ENCODE measurements at places on chromosomes 2 and 18. TPM values are rescaled to one million over a fixed set of nuclear protein-coding genes. Genes with fewer than 3 reads are reported as not detected.

Gene PAX8
- total RNA-seq: not detected

GRCh38 chr2:95384854-95385569, 17.5 kb upstream of the FAHD2A start:
- peak; percentile 55 for DNase-seq
- H3K4me3 ChIP-seq: no peak overlapping the region
- H3K36me3 ChIP-seq: no peaks in the 10 kb centered on the region
- H3K4me1 ChIP-seq: no peaks in the 10 kb centered on the region

DNA sequence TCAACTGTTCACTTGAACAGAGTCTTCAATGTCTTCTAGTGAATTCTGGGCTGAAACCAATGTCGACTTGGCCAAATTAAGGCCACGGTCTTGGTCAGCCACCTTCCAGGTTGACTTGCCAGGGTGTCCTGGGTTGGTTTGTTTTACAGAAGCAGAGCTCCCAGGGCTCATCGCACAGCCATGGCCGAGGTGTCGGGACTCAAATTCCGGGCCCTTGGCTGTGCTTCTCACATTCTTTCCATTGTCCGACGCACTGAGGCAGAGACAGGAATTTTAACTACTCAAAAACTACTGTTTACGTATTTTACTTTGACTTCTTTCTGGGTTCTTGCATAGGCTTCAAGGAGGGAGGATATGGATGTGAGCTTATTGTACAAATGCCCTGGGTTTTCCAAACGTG, 51.7 kb downstream of the HPCAL1 start:
- no peak overlapping the region for H3K4me3 ChIP-seq
- no peaks in the 10 kb centered on the region for H3K36me3 ChIP-seq
- DNase-seq: no peak
- H3K27me3 ChIP-seq: no peaks in the 10 kb centered on the region
- no peak overlapping the region for H3K27ac ChIP-seq
- H3K4me1 ChIP-seq: no peaks in the 10 kb centered on the region

GRCh38 chr18:73942081-73942625, 205.5 kb downstream of the FBXO15 start:
- no peak for DNase-seq
- no peak overlapping the region for H3K4me3 ChIP-seq
- H3K27ac ChIP-seq: no peak overlapping the region
- no peaks in the 10 kb centered on the region for H3K4me1 ChIP-seq

- peak overlapping the region; percentile 54 for H3K27ac ChIP-seq
- peaks cover 44% of the 10 kb centered on the region for H3K4me1 ChIP-seq
- no peak overlapping the region for H3K4me3 ChIP-seq
- no peaks in the 10 kb centered on the region for H3K27me3 ChIP-seq
- H3K36me3 ChIP-seq: no peaks in the 10 kb centered on the region
Observed at GRCh38 chr18:77073336-77074093, 59.1 kb downstream of the MBP start.

- H3K36me3 ChIP-seq: no peaks in the 10 kb centered on the region
- no peak overlapping the region for H3K4me3 ChIP-seq
- H3K27ac ChIP-seq: no peak overlapping the region
- H3K4me1 ChIP-seq: peaks cover 53% of the 10 kb centered on the region
- no peak for DNase-seq
- H3K27me3 ChIP-seq: no peaks in the 10 kb centered on the region
Observed at GRCh38 chr18:44770641-44771040, 90.0 kb downstream of the SETBP1 start.

- H3K4me3 ChIP-seq: no peak overlapping the region
- no peaks in the 10 kb centered on the region for H3K27me3 ChIP-seq
Observed at GRCh38 chr2:210663631-210664089, 107.3 kb downstream of the CPS1 start.

GRCh38 chr2:141569941-141570340, 560.9 kb downstream of the LRP1B start:
- H3K27ac ChIP-seq: no peak overlapping the region
- H3K27me3 ChIP-seq: no peaks in the 10 kb centered on the region
- H3K4me1 ChIP-seq: no peaks in the 10 kb centered on the region
- DNase-seq: no peak
- H3K4me3 ChIP-seq: no peak overlapping the region
